ENCODE measurements at places on chromosomes 12 and 14.
A peak's percentile ranks its signal among the peaks of the same experiment; 100 is the strongest.

- DNase-seq = no peak
Observed at GRCh38 chr12:42296503-42297109, 29.3 kb downstream of the ZCRB1 start.

DNA sequence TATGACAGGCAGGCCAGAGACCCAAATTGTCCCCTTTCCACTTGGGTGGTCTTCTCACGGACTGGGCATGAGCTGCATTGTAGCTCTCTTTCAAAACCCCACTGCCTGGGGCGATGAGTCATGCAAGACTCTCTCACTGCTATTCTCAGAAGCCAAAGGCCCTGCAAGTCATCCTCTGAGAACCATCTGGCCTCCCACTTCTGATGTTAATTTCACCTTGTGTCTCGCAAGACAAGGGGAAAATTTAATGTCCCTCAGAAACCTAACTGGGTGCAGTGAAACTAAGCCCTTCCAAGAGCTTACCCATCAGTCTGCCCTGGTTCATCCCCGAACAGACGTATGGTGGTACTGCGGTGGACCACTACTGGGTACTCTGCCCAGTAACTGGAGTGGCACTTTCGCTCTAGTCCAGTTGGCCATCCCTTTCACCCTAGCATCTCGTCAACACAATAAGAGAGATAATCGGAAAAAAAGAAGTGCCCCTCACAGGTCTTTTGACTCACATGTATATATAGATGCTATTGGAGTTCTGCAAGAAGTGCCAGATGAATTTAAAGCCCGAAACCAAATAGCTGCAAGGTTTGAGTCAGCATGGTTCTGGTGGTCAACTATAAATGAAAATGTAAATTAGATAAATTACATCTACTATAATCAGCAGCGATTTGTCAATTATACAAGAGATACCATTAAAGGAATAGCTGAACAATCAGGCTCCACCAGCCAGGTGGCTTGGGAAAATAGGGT is 31.3 kb upstream of the LALBA start:
- DNase-seq = no peak

- no peak for DNase-seq
Observed at GRCh38 chr12:125211464-125211863, 146.2 kb downstream of the AACS start.

DNA sequence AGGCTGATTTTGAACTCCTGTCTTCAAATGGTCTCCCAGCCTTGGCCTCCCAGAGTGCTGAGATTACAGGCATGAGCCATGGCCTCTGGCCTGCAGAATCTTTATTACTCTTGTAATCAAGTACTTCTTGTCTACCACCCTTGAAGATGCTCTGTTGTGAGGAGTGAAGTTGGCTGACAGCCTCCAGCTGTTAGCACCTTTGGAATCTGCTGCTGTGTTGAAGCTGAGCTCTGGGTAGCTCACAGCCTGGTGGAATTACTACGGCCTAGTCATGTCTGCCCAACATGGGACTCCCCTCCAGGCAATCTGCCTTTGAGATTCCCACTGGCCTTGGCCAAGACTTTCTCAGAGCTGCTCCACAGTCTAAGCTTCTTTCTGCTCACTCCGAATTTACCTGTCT is 5.8 kb upstream of the C12orf75 start:
- DNase-seq = no peak

DNA sequence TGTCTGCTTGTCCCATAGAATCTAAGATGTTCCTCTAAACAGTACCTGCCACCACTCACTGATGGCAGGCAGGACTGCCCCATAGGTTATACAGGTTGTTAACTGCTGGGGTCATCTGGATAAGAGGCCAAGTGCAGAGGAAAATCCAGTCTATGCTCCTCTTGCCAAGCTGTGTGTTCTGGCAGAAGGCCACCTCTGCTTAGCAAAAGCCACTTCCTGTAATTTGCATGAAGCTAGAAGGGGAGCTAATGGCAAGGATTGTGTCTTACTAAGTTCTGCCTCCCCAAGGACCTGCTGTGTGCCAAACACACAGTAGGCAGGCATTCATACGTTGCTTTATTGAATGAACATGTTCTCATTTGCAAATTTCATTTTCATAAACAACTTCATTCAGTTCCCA is 445.4 kb downstream of the BCL11B start:
- DNase-seq = no peak

DNA sequence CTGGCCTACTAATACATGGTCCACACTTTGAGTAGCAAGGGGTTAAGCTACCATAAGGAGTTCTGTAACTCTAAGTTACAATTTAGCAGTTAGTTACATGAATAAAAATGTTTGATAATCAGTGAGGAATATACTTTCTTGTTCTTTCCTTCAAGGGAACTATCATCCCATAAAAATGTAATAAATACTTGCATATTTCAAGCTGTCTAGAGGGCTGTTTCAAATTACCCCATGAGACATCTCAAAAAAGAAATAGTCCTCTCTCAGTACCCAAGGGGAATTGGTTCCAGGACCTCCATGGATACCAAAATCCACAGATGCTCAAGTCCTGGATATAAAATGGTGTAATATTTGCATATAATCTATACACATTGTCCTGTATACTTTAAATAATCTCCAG is 48.7 kb upstream of the GNG2 start:
- no peak for DNase-seq

DNA sequence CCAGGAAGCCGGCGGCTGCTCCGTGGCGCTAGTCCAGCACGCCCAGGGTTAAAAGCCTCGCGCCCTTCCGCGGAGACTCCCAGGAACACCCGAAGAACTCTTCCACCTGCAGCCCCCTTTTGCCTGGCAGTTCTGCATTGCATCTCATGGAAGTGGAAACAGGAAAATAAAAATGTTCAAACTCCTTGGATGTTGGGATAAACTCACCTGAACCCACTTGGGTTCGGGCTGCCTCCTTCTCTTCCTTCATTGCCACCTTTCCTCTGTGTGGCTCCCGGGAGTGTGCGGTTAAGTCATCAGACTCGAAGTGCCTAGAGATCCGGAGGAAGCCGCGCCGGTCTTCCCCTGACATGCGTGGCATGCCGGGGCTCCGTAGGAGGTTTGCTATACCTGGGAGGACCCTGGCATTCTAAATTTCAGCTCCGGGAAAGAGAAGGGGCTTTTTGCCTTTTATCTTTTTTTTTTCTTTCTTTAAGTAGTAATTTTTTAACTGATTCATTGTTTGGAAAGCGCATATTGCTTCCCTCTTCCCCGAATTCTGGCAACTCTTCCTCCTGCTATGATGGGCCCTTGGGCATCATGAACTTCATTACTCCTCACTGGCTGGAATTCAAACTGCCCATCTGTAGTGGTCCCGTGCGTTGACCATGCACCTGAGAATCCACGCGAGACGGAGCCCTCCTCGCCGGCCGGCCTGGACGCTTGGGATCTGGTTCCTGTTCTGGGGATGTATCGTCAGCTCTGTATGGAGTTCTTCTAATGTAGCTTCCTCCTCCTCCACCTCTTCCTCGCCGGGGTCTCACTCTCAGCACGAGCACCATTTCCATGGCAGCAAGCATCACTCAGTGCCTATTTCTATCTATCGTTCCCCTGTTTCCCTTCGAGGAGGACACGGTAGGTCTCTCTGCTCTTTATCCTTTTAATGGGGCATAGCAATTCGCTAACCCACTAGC is 931.4 kb downstream of the DIO2 start:
- no peak for DNase-seq

- no peak for DNase-seq
Observed at GRCh38 chr14:22666203-22666893, 22.2 kb upstream of the OR6J1 start.

DNA sequence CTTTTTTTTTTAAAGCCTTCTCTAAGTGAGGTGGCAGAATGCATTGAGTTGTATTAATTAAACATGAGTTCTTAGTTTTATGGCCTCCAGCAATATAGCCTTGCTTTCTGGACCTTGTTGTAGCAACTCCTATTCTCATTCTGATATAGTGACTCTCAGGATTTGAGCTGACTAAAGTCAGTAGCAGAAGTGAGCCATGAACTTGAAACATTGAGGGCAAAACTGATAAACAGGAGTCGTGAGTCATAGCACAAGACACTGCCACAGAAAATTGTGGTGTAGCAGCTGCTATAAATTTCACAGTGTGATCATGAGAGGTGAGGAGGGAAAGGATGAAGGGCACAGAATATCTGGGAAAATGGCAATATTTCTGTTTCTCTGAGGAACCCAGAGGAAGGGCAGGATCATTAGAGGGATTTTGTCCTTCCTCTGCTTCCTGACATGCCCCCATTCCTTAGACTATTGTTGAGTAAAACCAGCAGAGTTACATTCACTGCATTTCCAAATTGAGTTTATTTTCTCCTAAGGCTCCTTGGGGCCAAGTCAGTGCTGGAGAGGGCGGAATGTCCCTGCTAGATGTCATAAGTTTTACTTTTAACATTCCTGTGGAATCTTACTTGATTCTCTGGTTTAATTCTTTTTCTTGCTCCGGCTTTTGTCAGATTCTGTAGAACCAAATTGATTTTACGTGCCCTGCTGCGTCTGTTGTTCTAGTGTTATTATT is 7.5 kb downstream of the KLRG1 start:
- no peak for DNase-seq

- DNase-seq = no peak
Observed at GRCh38 chr12:93959657-93960056, 188.7 kb upstream of the PLXNC1 start.

DNA sequence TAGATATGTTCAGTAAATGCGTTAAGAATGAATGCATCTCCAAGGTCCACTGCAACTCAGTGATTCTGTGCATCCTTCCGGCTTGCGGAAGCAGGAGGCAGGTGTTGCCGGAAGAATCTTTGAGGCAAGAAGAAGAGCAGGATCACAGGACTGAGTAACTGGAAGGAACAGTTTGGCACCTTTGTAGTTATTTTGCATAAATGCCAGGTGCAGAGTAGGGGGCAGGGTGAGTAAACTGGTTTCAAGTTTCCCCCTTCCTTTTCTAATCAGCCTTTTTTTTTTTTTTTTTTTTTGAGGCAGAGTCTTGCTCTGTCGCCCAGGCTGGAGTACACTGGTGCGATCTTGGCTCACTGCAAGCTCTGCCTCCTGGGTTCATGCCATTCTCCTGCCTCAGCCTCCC is 22.3 kb downstream of the DYRK4 start:
- DNase-seq = no peak

DNA sequence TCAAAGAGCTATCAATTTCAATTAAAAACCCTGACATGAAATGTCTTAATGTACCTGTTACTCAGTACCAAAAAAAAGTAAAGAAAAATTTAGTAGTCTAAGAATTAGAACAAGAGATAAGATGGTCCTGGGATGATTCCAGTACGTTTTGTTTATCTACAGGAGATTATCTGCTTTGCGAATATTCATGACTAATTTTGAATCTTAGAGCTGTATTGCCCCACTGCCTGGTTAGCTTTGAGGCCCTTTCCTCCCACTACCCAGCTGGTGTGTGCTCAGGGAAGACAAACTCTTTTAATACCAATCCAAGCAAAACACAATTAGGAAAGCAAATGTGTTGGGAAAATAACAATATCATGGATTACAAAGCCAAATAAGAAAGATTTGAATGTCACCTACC is 263.5 kb downstream of the FOXG1 start:
- no peak for DNase-seq

GRCh38 chr14:65352964-65353530 is 59.5 kb upstream of the FUT8 start:
- no peak for DNase-seq

DNA sequence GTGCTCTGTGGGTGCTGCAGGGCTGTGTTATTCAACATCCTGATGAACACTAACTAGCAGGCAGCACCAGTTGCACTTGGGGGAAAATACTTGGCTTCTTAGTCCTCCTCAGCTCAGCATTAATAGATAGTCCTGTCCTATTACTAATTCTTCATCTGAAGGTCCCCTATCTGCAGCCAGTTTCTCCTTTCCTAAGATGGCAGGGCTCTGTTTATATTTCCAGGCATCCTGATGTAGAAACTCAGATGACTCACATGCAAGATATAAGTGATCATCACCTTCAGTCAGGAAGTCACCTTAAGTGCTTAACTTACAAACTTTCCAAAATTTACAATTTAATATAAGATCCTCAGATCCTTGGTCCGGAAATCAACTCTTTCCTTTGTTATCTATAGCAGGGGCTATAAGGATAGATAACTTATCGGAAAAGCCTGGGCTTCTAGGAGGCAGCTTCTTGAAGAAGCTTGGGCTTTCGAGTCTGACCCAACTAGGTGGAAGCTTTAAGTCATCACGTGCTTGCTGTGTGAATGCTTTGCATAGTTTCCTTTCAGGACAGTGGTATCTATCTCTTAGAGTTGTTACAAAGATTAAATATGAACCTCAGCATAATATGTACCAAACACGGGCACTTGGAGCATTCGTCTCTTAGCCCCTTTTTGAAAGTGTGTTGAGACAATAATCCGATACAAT is 181.0 kb upstream of the GRIP1 start:
- DNase-seq = no peak

GRCh38 chr12:18468246-18469075 is 207.1 kb downstream of the PIK3C2G start:
- no peak for DNase-seq

GRCh38 chr14:104650057-104650980 is 39.1 kb upstream of the INF2 start:
- peak; percentile 62 for DNase-seq

DNA sequence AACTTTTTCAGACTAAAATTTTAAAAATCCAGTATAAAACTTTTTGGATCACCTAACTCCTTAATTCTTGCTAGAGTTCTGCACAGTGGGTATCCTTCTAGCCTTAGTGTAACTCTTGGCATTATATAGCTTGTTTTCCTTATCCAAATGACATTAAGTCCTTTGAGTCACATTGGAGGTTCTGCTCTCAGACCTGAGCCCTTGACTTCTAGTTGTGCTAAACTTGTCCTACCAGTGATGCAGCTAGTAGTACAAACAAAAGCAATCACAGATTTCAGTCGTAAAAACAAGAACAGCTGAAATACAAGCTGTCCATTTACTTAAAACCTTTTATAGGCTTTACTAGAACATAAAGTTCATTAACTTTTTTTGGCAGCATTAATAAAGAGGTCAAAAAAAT is 10.5 kb downstream of the ZBTB1 start:
- DNase-seq = no peak

DNA sequence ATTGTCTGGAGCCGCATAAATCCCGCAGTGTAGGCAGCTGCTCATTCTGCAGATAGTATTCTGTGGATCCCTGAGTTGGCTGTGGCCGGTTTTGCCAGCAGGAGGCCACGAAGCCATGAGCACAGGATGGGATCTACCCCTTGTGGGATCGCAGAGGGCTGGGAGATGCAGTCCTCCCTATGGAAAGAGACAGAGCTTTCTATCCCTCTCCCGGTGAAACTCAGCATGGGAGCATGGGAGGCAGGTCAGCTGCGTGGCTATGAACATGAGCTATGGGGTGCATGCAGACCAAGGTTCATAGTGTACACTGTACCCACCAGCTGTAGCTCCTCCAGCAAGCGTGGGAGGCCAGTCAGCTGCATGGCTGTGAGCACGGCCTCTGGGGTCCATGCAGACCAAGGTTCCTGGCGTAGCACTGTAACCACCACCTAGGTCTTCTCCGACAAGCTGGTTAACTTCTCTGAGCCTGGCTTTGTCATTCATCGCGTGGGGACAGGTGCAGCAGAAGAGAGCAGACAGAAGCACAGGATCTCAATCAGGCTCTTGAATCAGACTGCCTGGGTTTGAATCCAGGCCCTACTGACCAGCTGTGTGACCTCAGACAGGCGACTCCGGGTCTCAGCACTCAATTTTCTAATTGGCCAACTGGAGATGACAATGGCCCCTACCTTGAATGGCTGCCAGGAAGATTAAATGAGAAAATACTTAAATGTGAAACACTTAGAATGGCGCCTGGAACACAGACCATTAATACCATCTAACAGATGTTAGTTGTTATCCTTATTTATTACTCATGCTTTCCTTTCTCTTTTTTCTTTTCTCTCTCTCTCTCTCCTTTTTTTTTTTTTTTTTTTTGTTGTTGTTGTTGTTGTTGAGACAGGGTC is 6.0 kb downstream of the BDKRB1 start:
- no peak for DNase-seq

Data from activated T-cell treated with anti-CD3 and anti-CD28 coated beads for 48 hours (primary cell).